ENCODE measurements at places on chromosomes 3 and 15.

DNA sequence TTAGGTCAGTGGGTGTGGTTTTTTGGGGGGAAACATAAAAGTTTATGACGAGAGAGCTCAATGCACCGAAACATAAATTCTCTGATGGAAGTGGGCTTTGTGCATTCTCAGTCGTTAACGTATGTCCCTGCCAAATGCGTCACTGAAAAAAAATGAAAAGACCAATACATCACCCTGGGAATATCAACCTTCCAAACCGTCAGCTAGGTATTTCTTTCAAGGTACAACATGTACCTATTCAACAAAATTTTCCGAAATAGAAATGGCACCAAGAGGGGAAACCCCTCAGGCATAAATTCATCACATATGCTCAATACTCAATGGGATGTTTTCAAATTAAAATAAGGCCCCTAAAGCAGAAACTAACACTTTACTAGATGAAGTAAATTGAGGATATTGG lies 266.6 kb upstream of the SUCLG2 start:
- no peak for DNase-seq

DNA sequence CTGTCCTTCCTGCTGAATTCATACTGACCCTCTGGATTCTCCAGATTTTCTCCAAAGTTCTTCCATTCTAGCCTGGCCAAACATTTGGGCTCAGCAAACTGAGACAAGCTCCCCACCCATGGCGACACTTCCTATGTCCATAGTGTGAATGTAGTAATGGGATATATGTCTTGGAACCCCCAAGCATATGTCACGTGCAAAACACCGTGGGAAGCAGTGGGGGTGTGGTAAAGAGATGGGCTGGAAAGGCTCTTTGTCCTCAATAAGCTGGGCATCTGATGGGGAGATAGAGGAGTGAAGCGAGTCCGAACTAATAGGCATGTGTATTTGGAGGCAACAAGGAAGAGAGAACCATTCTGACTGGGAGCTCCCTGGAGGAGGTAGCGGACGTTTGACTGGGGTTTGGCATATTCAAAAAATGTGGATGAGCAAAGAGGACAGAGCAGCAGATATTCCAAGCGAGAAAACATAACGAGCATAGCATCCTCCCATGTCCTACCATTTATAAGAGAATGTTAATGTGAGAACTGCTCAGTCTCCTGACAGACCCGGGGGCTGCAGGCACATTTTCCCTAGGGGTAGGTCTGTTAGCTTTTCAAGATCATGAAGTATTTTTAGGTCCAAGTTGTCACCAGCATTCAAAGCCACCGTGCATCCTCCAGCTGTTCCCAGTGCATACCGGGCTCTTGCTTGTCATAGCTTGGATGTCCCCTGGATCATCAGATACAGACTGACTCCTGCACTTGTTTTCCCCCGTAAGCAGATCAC lies 25.6 kb downstream of the TPM1 start:
- no peak for DNase-seq

- no peak for DNase-seq
These were observed 24.0 kb downstream of the TKT start for GRCh38 chr3:53231532-53232511.

DNA sequence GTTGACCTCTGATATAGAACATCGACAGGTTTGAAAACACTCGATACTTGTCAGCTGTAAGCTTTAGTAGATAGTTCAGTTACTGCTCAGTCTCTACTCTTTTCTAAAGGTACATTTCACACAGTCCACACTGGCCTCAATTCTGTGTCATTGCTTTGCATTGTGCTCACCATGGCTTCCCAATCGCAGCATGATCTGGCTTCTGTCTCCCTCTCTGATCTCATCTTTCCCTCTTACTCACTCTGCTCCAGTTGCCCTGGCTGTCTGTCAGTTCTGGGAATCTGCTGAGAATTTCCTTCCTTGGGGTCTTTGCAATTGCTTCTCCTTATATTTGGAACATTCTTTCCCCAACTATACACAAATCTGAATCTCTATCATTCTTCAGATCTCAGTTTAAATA lies 80.6 kb downstream of the GTF2E1 start:
- no peak for DNase-seq

DNA sequence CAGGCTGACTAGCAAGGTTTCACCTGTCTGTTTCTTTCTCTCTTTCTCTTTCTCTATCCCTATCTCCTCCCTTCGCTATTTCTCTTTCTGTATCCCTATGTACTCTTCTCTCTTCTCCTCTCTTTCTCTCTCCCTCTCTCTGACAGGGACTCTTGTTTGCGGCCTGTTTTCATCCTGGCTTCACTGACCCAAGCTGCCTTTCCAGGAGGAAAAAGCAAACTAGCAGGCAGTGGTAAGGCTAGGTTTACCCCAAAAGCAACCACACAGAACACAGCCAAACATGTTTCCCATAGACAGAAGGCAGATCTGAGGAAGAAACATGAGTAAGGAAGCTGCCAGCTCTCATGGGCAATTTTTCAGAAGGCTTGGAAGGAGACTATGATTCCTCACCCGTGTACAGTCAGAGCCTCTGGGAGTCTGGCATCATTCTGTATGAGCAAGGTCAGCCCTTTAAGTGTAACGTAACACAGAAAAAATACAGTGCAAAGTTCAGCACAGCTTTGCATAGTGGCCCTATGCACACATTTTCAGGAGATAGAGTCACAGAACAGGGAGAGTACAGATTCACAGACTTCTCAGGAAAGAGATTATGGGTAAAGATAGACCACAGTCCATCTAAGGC lies 61.0 kb downstream of the OCA2 start:
- no peak for DNase-seq

DNA sequence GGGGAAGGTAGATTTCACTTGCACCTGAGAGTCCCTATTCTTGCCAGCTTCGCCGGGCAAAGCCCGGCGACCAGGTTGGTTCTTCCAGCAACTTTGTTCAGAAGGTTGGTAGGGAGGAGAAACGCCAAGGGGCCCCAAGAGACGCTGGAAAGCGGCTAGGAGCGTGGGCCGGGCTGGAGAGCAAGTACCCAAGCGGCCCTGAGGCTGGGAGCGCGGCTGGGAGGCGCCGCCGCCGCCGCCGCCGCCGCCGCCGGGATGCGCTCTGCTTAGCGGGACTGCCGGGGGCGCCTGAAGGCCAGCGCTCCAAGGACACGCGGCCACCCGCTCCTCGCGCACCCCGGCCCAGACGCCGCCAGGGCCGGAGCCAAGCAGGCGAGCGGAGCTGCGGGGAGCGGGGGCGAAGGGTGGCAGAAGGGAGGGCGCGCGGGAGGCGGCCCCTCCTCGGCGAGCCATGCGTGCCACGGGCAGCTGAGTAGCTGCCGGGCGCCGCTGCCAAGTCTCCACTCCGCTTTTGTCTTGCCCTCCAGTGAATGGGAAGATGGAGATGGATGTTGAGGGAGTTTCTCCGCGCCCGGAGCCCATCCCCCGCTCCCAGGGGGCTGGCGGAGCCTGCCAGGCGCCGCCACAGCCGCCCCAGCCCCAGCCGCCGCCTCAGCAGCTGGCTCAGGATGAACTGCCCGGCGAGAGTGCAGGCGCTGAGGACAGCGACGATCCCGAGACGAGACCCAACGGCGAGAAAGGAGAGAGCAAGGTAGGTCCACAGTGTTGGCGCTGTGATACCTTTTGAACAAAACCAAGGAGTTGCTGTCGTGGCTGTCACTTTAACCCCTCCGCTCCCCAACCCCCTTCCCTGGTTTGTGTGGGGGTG lies 227.4 kb upstream of the AZI2 start:
- DNase-seq: no peak

Measured in bone marrow (tissue), 2 donors.